ENCODE measurements at places on chromosomes 6 and 20. TPM values are rescaled to one million over a fixed set of nuclear protein-coding genes. Genes with fewer than 3 reads are reported as not detected.

SLC22A1 gene
- not detected for polyA plus RNA-seq

HLA-DRB1 gene
- 5,170 TPM for polyA plus RNA-seq

- DNase-seq: no peak
Measured at GRCh38 chr20:44407402-44408184, 52.1 kb downstream of the HNF4A start.

GRCh38 chr6:22251348-22251747, 45.5 kb downstream of the PRL start:
- DNase-seq: no peak

GRCh38 chr6:20447581-20448132, 46.0 kb downstream of the E2F3 start:
- no peak for DNase-seq

Data from naive B cell (primary cell).